ENCODE measurements at places on chromosomes 12 and 14.

GRCh38 chr12:118319627-118320026, 53.1 kb downstream of the TAOK3 start:
- DNase-seq: no peak

DNA sequence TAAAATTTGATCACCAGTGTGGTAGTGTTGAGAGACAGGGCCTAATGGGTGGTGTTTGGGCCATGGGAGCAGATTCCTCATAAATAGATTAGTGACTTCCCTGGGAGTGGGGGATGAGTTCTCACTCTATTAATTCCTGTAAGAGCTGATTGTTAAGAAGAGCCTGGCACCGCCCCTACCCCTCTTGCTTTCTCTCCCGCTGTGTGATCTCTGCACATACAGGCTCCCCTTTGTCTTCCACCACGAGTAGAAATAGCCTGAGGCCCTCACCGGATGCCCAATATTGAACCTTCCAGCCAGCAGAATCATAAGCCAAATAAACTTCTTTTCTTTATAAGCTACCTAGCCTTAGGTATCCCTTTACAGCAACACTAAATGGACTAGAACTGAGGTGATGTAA, 31.9 kb upstream of the CAND1 start:
- DNase-seq: no peak

DNA sequence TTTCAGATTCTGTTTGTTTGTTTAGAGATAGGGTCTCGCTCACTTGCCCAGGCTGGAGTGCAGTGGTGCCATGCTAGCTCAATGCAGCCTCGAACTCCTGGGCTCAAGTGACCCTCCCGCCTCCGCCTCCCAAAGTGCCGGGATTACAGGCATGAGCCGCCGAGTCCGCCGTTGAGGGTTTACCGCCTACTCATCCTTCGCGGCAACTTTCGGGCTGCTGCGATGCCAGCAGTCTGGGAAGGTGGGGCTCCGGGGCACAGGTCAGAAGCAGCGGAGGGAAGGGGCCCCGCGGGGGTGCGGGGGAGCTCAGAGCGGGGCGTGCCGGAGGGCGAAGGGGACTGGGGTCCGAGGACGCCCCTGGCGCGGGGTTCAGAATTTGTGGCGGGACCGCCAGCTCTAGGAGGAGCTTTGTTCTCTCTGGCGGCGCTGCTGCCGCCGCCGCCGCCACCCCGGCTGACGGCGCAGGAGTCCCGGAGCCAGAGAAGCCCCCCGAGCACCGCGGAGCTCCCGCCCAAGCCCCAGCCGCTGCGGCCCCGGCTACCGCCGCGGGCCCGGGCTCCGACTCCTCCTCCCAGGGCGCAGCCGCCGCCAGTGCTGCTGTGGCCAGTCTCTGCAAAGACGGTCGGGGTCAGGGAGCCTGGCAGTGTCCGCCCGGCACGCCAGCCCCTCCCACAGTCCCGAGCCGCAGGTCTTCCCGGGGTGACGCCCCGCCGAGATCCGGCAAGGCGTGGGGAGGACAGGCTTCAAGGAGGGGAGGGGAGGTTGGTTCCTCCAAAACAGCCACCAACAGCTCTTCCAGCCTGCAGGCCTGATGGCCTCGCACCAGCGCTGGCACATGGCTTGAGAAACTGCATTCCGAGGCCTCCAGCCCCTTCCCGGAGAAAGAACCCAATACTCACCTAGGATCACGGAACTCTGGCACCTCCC, 10.9 kb upstream of the KRT77 start:
- no peak for DNase-seq

DNA sequence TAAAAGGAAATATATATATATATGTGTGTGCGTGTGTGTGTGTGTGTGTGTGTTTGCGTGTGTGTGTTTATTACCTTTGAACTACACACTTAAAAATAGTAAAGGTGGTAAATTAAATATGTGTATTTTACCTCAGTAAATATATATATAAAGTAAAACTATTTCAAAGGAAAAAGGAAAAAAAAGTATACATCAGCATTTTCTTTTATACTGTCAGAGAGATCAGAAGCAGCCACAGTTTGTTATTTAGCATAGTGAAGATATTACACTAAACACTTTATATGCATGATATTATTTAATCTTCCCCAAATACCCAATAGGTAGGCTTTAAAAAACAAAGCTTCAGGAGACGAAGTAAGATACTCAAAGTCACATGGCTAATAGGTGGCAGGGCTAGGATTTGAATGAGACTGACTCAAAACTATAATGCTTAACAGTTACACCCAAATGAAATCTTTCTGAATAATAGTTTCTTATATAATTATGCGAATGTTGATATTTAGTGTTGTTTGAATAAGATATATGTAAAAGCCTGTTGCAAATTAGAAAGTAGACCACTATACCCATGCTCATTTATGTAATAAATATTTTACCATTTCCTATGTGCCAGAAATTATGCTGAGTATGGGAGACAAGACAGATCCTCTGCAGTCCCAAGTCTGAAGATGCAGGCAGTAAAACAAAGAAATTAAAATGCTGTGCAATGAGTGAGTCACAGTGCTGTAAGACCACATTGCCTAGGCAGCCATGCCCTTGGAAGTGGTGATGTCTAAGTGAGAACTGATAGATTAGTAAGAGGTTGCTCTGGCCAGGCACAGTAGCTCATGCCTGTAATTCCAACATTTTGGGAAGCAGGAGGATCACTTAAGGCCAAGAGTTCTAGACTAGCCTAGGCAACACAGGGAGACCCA, 66.1 kb downstream of the PDZRN4 start:
- DNase-seq: no peak

DNA sequence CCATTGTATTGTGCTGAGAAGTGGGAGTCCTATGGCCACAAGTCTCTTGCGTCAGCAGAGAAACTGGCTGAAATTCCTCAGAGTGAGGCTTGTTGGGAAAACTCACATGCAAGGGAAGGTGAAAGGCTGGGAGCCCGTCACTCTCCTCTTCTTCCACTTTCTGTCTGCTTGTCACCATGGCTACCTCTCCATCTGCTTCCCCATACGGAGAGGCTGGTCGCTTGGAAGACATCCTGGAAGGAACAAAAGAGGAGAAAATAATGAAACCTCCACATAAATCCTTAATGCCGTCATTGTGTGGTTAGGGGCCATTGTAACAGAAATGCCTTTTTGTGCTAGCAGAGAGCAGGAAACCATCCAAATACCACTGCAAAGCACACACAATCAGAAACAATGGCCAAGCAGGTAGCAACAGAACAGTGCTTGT, 53.7 kb downstream of the SOX5 start:
- no peak for DNase-seq

- DNase-seq: peak; percentile 38
Observed at GRCh38 chr14:74299061-74299545, 3.6 kb downstream of the ABCD4 start.

- no peak for DNase-seq
Observed at GRCh38 chr14:97453991-97454390, 656.8 kb downstream of the VRK1 start.

GRCh38 chr12:63982604-63983295, 138.2 kb downstream of the SRGAP1 start:
- DNase-seq: no peak

- no peak for DNase-seq
Observed at GRCh38 chr12:113332688-113333417, 2.1 kb downstream of the SLC8B1 start.
